ENCODE measurements at places on chromosomes 16 and 17. TPM values are rescaled to one million over a fixed set of nuclear protein-coding genes. Genes with fewer than 3 reads are reported as not detected.

The KCNG4 gene
- total RNA-seq = 2.1 TPM

The MEAK7 gene
- 5.1 TPM for total RNA-seq

The FAM20A gene
- total RNA-seq = 0.86 TPM

GRCh38 chr17:633641-634101, 81.0 kb downstream of the VPS53 start:
- DNase-seq = no peak

DNA sequence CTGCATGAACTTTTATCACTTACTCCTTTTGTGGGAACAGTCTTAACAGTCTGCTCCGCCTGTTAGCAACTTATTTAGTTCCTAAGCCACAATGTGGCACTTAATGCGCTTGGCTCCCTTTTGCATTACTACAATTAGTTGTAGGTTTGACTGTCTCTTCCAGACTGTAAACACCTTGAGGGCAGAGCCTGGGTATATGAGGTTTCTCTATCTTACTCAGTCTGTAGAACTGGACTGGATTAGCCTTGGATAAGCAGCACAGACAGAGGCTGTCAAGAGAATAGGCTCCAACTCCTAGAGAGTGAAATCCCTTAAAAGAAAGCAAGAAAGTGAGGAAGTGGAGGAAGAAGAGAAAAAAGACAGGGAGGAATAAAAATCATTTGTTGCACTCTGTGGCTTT, 268.3 kb upstream of the MAF start:
- no peak for DNase-seq

DNA sequence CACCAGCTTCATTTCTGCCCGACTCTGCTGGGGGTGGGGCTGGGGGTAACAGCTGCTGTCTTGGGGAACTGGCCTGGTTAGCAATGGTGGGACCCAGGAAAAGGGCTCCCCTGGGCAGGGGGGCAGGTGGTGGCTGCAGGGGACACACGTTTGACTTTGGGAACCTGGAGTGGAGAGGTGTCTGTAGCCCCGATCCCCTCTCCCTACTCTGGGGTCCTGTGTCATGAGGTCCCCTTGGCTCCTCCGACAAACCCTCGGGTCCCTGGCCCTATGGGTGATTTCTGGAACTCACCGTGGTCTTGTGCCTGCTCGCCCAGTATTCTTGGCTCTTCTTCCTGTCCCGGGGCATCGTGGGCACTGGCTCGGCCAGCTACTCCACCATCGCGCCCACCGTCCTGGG, 12.0 kb downstream of the SPNS3 start:
- DNase-seq = no peak

DNA sequence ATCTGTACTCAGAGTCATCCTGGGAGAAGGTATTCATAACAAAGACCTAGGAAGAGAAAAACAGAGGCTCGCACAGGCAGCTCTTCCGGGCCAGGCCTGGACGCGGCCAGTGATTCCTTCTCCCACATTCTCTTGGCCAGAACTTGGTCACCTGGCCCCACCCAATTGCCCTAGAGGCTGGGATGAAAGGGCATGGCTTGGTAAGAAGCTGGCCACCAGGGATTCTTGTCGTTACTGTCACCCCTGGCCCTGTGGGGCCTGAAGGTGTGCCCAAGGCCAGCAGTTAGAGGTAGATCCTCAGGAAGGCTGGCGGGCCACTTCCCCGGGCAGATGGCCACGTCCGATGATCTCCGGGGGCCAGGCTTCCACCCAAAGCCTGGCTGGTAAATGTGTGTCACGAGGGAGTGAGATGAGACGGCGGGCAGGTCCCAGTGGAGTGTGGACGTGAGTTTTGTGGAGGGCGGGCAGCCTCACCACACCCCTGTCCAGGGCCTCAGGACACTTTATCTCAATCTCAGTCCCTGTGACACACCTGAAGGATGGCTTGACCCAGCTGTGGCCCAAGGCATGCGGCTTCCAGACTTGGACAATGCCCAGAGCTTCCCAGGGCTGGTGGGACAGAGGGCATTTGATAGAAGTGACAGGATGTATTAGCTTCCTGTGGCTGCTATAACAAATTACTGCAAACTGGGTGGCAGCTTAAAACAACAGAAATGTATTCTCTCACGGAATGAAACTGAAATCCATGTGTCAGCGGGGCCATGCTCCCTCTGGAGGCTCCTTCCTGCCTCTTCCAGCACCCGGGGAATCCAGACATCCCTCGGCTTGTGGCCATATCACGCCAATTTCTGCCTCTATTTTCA, 66.3 kb upstream of the GSE1 start:
- no peak for DNase-seq

GRCh38 chr16:82753821-82754220, 127.1 kb downstream of the CDH13 start:
- DNase-seq = no peak
